ENCODE measurements at places on chromosomes 7 and 10. TPM values are rescaled to one million over a fixed set of nuclear protein-coding genes. Genes with fewer than 3 reads are reported as not detected.

- DNase-seq: no peak
These were observed 132.0 kb downstream of the ST7 start for GRCh38 chr7:117085275-117085674.

DNA sequence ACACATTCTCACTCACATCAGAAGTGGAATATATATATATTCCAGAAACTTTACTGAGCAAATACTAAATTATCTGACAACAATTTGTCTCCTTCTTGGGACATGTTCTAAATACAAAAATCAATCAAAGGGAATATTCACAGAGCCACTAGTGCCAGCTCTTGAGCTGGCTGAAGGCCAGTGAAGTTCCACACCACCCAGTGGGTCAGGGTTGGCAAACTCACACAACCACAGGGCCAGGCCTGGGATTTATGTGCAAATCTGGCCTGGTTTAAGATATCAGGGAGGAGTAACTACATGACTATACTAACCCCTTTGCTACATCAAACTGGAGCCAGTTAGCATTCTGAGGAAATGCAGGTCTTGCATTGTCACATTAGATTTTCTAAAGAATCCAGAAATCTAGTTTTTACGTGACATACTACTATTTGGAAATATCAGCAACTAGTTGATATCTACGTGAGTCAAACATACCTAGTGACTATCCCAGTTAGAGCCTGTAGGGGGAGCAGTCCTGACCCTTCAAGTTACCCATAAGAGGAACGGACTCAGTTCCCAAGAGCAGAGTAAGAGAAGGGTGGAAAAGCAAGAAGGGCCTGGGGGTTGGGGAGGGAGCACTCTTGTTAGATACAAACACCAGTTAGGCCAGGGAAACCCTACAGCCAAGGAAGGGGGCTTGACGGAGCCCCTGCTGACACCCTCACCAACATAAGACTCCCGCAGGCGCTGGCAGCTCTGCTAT lies 600.4 kb downstream of the KCNMA1 start:
- DNase-seq: no peak

- DNase-seq: no peak
These were observed 24.6 kb upstream of the GNAT3 start for GRCh38 chr7:80536426-80536825.

DNA sequence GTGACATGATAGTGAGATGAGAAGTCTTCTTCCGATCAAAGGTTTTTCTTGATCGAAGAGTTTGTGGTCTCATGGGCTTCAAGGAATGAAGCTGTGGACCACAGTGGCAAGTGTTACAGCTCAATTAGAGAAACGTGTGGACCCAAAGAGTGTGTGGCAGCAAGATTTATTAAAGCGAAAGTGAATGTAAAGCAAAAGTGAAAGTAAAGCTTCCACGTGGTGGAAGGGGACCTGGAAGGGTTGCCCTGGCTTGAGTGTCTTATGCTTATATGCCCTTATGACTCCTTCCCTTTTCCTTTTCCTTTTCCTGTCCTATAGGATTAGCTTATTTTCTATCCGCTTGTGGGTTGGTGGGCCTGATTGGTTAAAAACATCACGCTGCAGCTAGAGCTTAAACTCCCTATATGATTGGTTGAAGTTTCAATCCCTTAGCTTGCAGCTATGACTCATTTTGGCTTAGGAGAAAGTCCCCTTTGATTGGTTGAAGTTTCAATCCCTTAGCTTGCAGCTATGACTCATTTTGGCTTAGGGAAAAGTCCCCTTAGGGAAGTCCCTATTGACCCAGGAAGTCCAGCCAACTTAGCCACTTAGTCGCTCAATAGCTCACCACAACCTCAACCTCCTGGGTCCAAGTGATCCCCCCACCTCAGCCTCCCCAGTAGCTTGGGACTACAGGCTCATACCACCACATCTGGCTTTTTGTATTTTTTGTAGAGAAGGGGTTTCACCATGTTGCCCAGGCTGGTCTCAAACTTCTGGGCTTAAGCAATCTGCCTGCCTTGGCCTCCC lies 34.7 kb downstream of the MRPS24 start:
- DNase-seq: peak; percentile 47

GRCh38 chr10:22605168-22605567 lies 109.2 kb downstream of the PIP4K2A start:
- no peak for DNase-seq

- DNase-seq: no peak
These were observed 94.9 kb downstream of the GPR26 start for GRCh38 chr10:123761038-123761428.

- DNase-seq: no peak
These were observed 32.6 kb upstream of the MXI1 start for GRCh38 chr10:110174816-110175215.

DNA sequence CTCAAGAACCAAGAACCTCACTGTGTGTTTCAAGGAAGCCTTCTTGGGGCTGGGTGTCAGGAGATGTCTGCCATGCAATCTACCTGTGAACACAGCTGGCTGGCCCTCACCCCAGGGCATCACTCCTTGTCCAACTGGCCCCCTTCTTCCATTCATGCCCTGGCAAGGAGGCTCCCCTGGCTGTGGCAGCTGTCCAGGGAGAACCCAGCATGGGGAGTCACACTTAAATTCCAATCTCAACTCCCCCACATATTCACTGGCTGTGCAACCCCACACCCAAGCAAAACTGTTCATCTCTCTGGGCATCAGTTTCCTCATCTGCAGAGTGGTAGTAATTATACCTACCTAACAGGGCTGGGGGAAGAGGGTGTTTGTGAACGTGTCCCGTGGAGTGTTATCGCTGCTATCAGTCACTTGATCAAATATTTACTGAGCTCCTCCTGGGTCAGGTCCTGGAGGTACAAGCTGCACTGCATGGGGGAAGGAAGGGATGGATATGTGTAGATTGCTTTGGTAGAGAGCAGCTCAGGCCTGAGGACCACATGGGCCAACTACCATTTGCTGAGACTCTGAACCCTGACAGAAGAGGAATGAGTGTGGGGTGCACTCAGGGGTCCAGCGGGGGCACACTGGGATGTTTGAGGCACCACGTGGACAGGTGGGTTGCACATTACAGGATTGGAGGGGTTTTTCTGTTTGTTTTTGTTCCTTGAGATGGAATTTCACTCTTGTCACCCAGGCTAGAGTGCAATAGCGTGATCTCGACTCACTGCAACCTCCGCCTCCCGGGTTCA lies 2.1 kb upstream of the GPRIN2 start:
- DNase-seq: no peak

DNA sequence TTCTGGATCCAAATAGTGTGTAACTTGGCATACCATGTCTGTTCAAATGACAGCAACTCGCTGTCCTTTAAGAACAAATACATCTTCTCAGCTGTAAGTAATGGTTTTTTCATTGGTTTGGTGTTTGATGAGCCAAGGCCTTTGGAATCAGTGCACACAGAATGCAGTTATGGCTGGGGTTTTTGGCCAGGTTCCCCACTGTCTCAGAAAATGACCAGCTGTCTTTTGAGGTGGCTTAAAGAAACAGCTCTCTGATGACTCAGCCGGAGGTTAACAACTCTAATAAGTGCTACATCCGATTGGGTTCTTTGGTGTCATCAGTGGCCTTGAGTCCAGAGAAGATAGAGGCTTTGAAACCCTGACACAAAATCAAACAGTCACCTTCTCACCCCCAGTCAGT lies 688.4 kb downstream of the REEP3 start:
- DNase-seq: no peak

- DNase-seq: no peak
These were observed 3.2 kb downstream of the INSIG1 start for GRCh38 chr7:155300641-155301452.

DNA sequence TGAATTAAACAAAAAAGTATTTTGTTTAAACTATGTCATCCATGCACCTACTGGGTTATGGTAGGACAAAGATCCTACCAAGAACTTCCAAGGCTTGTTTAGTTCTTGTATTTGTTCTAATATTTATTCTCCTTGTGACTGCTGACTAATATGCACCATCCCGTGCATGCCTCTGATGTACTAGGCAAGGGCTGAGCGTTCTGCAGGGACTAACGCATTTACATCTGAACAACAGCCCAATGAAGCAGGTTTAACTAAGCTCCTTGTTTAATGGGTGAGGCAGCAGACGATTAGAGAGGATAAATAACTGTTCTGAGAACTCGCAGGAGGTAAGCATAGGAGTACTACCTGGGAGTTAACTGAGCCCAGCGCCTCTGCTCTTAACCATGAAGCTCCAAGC lies 64.9 kb downstream of the KIAA1549 start:
- DNase-seq: no peak

DNA sequence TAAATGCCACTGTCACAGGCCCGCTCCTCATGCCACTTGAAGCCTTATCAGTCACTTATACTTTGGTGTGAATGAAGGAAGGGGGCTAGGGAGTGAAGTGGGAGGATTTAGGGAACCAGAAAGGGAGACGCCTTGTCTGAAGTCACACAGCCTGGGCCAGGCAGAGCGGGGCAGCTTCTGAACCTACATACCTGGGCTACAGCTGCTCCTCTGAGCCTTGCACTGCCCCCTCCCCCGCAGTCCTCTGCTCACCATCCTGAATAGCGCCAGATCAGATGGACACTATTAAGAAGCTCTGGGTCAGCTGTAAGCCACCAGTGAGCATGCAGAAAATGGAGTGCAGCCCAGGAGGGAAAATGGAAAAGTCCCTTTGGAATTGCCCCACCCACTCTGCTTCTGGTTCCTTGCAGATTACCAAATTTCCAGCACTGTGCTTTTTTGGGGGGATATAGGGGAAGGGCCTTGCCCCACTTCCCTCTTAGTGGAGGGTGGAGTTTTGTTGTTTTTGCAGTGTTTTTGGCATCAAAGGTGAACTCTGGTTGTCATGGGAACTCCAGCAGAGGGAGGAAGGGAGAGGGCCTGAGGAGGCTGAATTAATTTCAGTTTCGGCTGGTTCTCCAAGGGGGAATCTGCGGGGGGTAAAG lies 35.0 kb upstream of the ADCYAP1R1 start:
- no peak for DNase-seq

DNA sequence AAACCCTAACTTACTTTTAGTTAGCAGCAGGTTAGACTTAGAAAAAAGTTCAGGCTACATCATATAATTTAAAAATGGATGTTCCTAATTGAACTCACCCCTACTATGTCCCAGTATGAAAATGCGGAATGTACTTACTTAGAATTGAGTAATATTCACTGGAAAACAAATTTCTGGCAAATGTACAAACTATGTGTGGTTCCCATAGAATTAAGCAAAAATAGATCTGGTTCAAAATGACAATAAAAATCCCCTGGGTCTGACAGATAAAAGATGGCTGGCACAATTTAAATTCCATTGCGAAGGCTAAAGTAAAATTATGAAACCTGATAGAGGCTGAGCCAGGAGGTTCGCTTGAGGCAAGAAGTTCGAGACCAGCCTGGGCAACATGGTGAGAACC lies 42.4 kb upstream of the PRKAR2B start:
- DNase-seq: no peak

GRCh38 chr10:113823389-113823788 lies 30.5 kb downstream of the DCLRE1A start:
- no peak for DNase-seq

- DNase-seq: no peak
These were observed 744 bp downstream of the FRAT2 start for GRCh38 chr10:97333601-97334369.

DNA sequence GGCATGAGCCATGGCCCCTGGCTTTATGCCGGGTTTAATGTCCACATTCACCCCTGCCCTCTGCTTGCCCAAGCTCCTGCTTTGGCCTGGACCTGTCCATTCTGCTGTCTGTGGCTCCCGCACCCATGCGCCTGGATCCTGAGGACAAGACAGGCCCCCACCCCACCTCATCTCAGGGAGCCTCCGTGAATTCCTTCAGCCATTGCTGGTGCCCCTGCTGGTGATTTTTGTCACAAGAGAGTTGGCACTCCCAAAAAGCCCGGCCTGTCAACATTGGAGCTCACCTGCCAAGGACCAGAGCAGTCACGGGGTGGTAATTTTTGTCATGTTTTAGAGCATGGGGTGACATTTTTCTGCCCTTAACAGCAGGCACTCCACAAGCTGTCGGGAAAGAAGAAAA lies 127.5 kb upstream of the PLXNA4 start:
- DNase-seq: no peak

- no peak for DNase-seq
These were observed 128.5 kb downstream of the TACC2 start for GRCh38 chr10:122117475-122117874.

DNA sequence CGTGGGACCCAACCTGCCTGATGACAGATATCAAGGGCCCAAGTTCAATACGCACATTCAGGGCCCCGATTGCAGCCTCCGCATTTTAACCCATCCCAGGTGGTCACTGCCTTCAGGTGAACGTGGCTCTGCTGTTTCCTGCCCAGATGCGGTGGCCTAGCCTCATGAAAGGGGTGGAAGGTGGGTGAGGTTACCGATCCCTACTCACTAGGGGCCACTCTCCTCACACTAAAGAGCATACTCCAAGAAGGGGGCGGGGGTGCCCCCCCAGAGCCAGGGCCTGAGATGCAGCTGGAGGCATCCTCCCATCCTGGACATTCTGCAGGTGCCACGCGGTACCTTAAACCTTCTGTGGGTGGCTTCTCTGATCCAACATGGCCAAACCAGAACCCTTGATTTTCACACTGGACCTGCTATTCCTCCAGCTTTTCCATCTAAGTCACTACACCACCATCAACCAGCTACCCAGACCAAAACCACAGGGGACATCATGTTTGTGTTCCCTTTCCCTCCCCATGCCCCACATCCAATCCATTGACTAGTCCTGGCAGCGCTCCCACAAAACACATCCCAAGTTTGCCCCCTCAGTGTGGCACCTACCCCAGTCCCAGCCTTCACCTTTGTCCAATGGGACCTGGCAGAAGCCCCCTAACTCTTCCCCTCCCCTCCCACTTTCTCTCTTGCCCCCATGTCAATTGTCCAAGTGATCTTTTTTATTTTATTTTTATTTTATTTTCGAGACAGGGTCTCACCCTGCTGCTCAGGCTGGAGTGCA lies 30.0 kb downstream of the PRLHR start:
- no peak for DNase-seq

- DNase-seq: no peak
These were observed 139.9 kb downstream of the EGFR start for GRCh38 chr7:55158541-55159382.

GRCh38 chr10:28442403-28442802 lies 90.5 kb upstream of the WAC start:
- no peak for DNase-seq

Gene DKK1
- not detected for total RNA-seq

Gene MSMB
- total RNA-seq: not detected

Gene CUBN
- 0.97 TPM for total RNA-seq

Gene AMZ1
- total RNA-seq: 0.80 TPM

Gene BTBD16
- not detected for total RNA-seq

Gene TRIP6
- total RNA-seq: 28.1 TPM

Gene IL2RA
- total RNA-seq: 10.5 TPM

Gene REEP3
- 21.6 TPM for total RNA-seq

Gene FOXP2
- not detected for total RNA-seq

Gene ANKRD61
- not detected for total RNA-seq

Gene AGR2
- not detected for total RNA-seq

Gene WNT2
- not detected for total RNA-seq
